ENCODE measurements at places on chromosomes 4 and X.

- no peak for DNase-seq
Measured at GRCh38 chrX:144334577-144334976, 450.7 kb downstream of the UBE2NL start.

DNA sequence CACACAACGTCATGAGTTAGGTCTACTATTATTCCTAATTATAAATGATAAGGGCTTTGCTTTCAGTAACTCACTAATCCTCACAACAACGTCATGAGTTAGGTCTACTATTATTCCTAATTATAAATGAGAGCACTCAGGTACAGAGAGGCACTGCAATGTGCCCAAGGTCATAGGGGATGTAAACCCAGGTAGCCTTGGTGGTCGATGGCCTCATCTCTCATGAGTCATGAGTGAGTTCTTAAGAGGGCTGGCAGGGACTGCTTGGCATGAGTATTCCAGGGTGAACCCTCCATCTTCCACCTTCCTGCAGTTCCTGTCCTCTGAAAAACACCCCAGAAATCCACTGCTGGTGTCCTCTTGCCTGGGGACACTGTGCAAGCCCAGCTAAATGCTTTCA is 317.1 kb downstream of the STK32B start:
- no peak for DNase-seq

- DNase-seq, result no peak
Measured at GRCh38 chr4:111855308-111855707, 289.9 kb upstream of the FAM241A start.

GRCh38 chr4:3075652-3075981 is 1.1 kb downstream of the HTT start:
- no peak for DNase-seq

DNA sequence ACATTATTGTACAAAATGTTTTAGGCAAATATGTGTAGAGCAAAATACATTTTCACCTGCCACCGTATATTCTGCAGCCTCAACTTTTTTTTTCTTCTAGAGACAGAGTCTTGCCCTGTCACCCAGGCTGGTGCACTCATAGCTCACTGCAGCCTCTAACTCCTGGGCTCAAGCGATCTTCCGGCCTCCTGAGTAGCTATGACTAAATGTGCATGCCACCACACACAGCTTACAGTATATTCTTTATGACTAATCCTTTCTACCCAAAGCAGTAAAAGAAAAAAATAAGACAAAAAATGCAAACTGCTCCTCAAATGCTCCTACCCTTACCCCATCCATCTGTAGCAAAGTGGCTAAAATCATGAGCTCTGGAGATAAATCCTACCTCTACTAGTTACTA is 426.3 kb downstream of the KCNIP4 start:
- DNase-seq, result no peak

GRCh38 chr4:106201373-106201772 is 114.6 kb downstream of the TBCK start:
- DNase-seq, result no peak

Data from T-helper 17 cell (primary cell).